Natural killer cell treated with Interleukin-12 subunit alpha and Interleukin-12 subunit beta and Interleukin-15 and Interleukin-18, amount 100 ng/mL, for 72 hours (primary cell): ENCODE measurements at places on chromosomes 1 and 21. TPM values are rescaled to one million over a fixed set of nuclear protein-coding genes. Genes with fewer than 3 reads are reported as not detected.

Gene TRAPPC3
- total RNA-seq: 58.4 TPM

Gene PTPRU
- total RNA-seq: 1.4 TPM

Gene TINAGL1
- total RNA-seq: not detected

Gene LRRIQ3
- total RNA-seq: 0.89 TPM

Gene HSPA6
- total RNA-seq: 5.9 TPM
